Activated T-cell treated with anti-CD3 and anti-CD28 coated beads for 48 hours (primary cell): ENCODE measurements at places on chromosomes 12 and 14.

DNA sequence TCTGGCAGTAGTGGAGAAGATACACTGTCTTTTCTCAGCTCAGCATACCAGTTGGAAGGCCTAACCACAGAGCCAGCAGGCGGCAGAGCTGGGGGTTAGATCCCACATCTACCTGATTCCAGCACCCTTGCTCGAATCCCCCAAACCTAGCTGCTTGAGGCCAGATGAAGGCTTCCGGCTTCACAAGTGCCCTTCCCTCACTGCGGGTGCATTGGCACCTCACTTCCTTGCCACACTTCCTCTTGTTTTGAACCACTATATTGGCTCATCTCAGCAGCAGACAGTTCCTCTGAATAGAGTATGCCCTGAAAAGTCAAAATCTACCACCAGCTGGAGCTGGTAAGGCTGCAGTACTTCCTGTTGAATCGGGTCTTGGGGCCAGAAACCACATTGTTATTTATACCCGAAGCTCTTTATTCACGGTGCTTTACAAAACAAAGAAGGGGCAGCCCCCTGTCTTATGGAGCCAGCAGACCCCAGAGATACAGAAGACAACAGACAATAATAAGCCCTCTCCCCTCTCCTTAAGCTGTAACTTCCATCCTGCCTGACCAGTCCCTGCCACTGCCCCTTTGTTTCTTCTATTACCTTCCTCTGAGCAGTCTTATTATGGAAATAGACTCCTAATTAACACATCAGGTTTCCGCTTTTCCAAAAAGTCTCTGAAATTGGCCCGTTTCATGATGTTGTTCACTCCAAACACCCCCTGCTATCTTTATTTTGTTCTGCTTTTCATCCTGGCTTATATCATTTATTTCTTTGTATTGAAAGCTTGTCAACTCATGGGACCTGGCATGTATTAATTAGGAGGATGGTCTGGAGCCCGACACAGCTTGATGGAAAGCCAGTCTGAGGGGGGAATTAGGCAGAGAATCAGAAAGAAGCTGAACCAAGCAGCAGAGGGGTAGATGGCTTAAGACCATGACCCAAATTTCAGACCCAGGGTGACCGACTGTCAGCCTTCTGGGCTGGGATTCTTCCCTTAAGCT, 233.5 kb downstream of the EFCAB11 start:
- peak; percentile 44 for DNase-seq

DNA sequence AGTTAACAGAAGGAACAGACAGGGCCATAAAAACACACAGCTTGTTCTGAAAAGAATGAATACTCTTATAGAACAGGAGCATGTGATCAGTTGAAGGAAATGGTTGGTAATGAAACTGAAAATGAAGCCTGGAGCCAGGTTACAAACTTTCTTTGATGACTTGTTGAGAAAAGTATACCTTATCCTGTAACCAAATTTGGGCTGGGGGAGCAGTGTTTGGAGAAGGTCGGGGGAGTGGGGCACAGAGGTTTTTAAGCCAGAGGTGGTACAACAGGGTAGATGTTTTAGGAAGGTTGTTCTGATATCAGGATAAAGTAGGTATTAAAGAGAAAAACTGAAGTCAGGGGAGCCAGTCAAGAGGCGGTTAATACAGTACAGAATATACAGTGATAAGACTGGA, 8.2 kb downstream of the GOLT1B start:
- DNase-seq: no peak

- DNase-seq: no peak
Measured at GRCh38 chr14:20807304-20808161, 4.9 kb upstream of the RNASE1 start.

GRCh38 chr12:126519833-126520232, 1454.6 kb downstream of the AACS start:
- no peak for DNase-seq

GRCh38 chr12:44126806-44127205, 290.9 kb downstream of the TMEM117 start:
- no peak for DNase-seq

- DNase-seq: no peak
Measured at GRCh38 chr12:42143452-42144157, 1.1 kb downstream of the GXYLT1 start.

DNA sequence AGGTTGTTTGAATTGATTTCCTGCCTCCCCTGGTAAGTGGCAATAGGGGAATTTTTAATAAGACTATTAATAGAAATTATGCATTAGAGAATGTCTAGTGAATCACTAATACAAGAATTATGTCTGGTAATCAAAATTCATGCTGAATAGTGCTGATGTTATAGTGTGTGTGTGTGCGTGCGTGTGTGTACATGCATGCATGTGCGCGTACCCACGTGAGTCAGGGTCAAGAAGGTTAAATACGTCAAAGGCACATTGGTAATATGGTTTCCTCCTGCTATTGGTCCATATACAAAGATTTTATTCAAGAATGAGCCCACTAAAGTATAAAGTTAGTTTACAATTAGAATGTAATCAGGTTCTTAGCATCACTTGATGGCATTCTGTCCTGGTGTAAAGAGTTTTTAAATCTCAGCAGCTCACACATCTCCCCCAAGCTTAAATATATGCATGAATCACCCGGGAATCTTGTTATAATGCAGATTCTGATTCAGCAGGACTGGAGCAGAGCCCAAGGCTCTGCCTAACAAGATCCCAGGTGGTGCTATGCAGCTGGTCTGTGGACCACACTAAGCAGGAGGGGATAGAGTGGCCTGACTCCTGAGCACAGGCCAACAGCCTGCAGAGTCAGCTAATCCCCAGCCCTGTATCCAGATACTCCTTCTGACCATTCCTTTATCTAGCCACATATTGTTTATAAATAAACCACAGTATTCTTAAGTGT, 43.9 kb downstream of the TTC9 start:
- no peak for DNase-seq

DNA sequence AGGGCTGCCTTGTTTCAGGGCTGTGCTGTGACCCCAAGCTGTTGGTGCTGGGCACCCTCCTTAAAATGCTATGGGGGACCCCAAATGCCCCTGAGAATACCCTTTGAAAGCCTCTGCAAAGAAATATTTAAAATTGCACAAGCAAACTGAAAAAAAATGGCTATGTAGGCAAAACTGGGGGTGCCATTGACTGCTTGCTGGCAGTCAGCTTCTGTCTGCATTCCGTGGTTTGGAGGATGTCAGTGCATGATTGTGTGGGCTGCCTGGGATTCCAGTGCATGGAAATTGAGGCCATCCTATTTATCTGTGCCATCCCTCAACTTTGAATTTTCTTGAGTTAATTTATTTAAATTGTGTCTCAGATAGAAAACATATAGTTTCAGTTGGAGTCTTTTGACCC, 113.7 kb upstream of the RTL1 start:
- no peak for DNase-seq

GRCh38 chr12:28583701-28584261, 393.5 kb downstream of the CCDC91 start:
- no peak for DNase-seq

DNA sequence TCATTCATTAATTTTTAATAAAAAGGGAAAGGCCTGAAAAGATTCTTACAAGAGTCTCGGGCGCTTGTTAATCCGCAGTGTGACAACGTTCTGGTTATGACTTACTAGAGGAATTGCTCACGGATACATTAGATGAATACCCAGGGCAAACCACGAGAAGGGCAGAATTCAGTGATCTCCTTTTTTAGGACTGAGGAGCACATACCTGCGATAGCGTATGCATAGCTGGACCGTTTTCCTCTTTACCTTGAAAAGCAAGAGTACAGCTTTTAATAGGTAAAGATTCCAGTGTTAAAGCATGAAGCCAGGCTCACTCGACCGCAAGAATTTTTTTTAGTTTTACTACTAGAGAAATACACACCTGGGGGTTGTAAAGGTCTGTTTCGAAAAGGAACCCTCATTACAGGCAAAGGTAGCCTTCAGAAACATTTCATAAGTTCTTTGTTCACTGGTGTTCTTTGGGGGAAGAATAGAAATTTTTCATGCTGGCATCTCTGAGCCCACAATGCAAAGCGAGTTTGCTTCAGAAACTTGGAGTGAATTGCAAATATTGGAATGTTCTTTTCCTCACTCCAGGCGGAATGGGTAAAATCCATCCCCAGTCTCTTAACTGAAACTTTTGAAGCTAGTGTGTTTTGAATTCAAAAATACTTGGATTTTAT, 953 bp downstream of the MAPK1IP1L start:
- DNase-seq: no peak

- DNase-seq: no peak
Measured at GRCh38 chr12:104852896-104853295, 105.2 kb downstream of the SLC41A2 start.

DNA sequence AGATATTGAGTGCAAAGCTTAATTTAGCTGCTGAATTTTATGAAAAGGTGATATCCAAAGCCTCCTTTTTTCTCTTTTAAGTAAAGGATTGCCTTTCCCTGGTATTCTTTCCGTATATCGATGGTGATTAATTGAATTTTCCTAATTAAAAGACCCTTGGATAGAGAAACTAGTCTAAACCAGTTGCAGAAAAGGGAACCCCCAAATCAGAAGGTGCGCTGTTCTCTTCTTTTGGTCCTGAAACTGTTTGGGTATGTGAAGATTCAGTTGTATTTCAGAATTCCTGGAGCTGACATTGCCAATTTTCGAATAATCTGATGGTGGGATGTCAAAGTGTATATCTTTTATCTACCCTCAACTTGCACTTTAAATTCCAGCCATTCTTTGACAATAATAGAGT, 1.9 kb downstream of the GPHN start:
- no peak for DNase-seq

- peak; percentile 26 for DNase-seq
Measured at GRCh38 chr12:32390572-32391219, 8.7 kb upstream of the FGD4 start.

GRCh38 chr14:70448633-70449340, 3.2 kb upstream of the ADAM21 start:
- DNase-seq: no peak

DNA sequence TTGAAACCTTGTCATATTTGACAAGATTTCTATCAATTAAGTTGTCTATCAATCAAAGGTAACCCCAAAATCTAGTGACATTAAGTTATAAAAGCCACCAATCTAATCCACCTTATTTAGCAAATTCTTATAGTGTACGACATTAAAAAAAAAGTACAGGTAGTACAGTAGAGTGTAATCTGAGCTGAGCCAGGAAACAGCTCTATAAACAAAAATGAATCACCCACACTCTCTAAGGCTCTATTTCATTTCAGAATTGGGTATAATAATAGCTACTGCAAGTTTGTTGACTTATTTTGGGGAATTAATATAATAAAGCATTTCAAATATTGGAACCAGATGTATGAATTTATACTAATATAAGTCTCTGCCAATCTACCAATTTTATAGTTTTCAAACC, 342.4 kb upstream of the FLRT2 start:
- no peak for DNase-seq

GRCh38 chr12:75439048-75439447, 41.5 kb upstream of the GLIPR1 start:
- DNase-seq: no peak

DNA sequence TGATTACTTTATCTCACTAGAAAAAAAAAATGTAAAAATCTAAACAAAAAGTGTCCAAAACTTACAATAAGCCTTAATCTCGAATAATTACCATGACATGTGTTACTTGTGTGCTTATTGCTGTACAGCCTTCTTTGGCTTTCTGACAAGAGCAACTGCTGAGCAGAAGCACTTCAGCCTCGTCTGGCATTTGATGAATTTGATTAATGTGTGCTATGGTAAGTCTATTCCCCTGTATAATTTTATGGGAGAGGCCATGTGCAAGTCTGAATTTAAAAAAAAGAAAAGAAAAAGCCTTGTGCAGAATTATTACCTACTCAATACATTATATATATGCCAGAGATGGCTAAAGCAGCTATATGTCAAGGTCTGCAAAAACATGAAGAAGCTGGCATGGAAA, 113.9 kb downstream of the AEBP2 start:
- no peak for DNase-seq

DNA sequence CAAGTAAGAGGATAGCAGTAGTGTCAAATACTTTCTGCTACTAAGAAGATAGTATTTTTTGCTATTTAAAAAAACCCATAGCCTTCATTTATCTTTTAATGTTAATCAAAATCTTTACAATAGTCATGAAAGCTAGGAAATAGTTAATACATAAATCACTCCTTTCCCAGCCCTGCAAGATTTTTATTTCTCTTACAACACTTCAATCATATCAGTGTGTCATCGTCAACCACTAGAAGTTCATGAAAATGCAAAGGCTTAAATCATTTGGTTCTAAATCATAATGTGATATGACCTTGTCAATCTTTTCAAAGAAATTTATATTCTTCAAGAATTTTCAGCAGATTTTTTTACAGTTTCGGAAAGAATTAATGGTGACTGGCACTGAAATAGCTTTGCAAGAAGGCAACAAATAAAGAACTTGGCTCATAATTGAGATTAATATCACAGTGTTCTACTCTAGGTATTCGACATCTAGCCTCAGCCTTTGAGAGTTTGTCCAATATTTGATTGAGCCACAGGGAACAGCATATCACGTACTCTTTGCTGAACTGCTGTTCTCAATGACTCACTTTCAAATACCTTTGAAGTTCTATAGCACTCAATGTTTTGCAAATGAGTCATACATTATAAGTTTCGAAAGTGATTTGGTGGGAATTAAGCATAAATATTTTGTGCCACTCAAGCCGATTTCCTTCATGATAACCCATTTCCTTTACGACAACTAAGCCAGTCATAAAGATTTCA, 384.0 kb upstream of the FOXG1 start:
- DNase-seq: no peak

GRCh38 chr12:120851944-120852343, 52.2 kb downstream of the SPPL3 start:
- no peak for DNase-seq

- no peak for DNase-seq
Measured at GRCh38 chr12:6754411-6754810, 1.5 kb upstream of the MLF2 start.

DNA sequence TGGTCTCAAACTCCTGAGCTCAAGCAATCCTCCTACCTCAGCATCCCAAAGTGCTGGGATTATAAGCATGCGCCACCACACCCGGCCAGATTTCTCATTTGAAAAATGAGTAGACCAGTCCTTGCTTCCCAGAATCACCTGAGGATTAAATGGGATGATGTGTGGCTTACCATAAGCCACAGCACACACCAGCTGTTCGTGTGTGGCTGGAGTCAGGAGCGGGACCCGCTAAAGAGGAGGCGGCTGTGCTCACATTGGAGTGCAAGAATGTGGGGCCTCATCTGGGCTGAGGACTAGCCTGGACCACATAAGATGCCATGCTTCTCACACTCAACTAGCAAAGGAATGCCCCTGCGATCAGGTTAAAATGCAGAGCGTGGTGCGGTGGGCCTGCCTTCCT, 6.7 kb upstream of the ALDH2 start:
- no peak for DNase-seq
